ENCODE measurements at places on chromosomes 3 and 15. TPM values are rescaled to one million over a fixed set of nuclear protein-coding genes. Genes with fewer than 3 reads are reported as not detected.

The COLQ gene
- 1.6 TPM for total RNA-seq

The NMB gene
- 3.6 TPM for total RNA-seq

DNA sequence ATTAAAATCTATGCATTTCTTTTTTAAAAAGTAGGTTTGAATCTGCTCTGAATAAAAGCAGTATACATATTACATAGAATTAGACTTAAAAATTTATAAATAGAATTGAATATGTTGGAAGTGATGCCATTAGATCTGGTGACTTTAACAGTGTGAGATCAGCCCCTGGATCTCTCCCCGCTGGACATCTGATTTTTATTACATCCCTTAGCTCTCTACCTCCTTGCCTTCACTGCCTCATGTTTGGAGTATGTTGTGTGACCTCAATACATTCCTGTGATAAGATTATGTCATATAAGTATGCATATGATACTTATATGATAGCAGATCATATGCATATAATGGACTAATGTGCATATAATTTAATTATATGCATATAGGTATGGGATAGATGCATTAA is 643.4 kb upstream of the NR2F2 start:
- no peak for DNase-seq

The GPX1 gene
- total RNA-seq: 223 TPM

- no peak for DNase-seq
These were observed 16.3 kb upstream of the ATP10A start for GRCh38 chr15:25879438-25879837.

GRCh38 chr3:46670000-46670890 is 23.2 kb downstream of the ALS2CL start:
- no peak for DNase-seq

DNA sequence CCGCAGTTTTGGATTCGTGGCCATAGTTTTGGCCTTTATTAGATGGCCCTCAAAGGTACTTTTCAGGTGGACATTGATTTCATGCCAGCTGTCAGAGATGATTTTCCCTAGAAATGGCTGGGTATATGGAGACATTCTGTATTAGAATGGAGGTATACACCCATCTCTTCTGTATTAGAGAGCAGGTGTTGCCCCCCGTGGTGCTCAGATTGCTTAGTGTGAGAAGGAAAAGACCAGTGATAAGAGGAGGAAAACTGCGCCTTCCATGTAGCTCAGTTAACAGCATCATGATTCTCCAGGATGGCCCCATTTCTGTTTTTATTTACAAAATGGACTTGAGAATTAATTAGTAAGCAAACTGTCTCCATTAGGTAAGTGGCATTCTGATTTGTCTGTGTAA is 145.9 kb downstream of the IGF1R start:
- DNase-seq: no peak

DNA sequence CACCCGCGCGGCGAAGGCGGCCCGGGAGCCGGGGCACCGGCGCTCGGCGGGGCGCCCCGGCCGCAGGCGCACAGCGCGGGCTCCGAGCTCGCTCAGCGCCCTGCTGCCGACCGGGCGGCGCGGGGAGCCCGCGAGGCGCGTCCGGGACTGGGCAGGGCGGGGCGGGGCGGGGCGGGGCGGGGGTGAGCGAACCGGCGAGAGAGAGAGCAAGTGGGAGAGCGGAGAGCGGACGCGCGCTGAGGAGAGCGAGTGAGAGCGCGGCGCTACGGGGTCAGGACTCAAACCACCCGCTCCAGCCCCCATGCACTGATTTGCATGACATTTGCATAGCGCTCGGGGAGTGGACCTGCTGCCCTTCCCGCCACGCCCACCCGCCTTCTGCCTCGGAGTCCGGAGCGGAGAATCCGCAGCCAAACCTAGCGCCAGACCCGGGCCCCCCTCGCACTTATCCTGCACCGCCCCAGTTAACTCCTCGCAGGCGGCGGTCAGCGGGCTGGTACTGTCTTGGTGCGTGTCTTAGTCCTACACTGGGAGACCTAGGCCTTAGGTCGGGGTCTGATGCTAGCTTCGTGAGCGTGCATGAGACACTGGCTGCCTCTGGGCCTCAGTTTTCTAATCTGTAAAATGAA is at the start of gene MYLK:
TSS of gene MYLK (minus strand) at position 130 of the 629 bp plus-strand sequence. CDS start 90,491 bp downstream, outside the sequence.
- DNase-seq: no peak

DNA sequence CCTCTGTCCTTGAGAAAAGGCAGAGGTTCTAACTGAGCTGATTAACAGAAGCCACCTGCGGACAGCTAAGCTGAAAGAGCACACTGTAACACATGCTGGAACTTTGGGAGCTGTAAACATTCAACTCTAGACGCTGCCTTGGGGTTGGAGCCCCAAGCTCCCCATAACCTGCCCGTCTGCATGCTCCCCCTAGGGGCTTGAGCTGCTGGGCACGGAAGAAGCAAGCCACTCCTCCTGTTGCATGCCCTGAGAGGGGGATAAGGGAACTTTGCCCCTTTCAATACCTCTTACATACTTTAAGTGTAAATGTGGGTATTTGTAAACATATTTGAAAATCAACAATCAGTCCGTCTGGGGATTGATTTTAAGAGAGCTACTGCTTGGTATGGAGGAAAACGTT is 188.4 kb downstream of the ADAMTSL3 start:
- no peak for DNase-seq

DNA sequence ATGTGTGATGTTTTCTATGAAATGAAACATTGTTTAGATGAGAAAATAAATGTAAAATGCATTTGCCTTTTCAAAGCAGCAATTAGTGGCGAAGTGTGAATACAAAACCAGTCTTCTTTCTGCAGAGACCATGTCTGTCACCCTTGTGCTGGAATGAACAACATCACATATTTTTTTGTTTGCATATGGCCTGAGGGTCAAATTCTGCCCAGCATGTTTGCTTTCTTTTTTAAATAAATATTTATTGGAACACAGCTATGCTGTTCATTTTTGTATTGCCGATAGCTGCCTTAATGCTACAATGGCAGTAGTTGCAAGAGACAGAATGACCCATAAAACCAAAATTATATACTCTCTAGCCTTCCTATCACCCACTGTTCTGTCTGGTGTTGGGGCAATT is 75.3 kb upstream of the SNRPN start:
- no peak for DNase-seq

DNA sequence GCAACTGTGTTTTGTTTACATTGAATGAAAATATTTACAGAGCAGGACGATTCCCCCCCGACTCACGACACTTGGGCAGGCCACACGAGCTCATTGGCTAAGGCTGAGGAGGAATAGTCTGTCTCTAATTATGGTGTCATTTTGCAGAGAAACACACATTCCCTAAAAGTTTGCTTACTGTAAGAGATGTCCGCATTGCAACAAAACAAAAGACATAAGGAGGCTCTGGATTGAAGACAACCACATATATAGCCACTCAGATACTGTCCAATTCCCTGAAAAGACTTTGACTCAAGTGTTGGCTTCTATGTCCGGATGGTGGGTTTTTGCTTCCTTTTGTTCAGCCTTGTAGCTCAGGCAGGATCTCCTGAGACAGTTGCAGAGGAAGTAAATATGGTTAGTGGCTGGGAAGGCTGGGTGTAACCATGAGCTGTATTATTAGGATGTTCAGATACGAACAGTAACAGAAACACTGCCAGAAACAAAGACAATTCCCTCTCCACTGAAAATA is 170.4 kb downstream of the KLHL25 start:
- DNase-seq: no peak

DNA sequence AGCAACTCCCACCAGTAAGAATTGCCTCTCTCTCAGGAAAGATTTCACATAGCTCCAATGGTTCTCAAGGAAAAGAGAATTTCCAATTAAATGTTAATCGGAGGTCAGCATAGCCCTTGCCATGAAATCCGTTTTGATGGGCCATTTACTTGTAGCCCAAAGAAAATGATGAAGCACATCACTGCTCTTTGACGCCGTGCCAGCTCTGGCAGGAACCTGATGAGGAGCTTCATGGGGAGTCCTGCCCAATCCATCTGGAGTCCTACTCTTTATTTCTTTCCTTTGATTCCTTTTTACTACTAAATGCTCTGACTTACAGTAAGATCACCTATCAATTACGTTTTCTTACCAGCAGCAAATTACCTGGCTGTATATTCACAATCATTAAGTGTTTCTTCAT is 84.7 kb downstream of the FGF12 start:
- no peak for DNase-seq

- DNase-seq: no peak
These were observed 160.0 kb upstream of the PRICKLE2 start for GRCh38 chr3:64385277-64385676.

GRCh38 chr15:41655716-41656115 is 4.5 kb upstream of the MGA start:
- DNase-seq: no peak

GRCh38 chr15:83546512-83546888 is 99.4 kb downstream of the SH3GL3 start:
- no peak for DNase-seq

DNA sequence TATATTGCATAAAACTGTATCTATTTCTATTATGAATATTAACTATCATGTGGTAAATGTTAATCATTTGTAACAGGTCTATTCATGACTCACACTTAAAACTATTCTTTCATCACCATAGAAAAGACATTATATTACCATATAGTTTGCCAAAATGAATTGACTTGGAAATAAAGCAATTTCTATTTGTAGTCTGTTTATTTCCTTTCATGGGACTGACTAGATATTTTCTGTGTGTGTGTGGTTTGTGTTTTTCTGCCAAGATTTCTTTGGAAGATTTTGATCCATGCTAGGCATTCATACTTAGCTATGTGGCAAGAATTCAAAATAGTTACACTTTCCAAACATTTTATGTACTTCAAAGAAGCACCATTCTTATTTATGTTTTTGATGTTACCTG is 522.5 kb upstream of the AGTR1 start:
- no peak for DNase-seq

The NRG4 gene
- not detected for total RNA-seq

DNA sequence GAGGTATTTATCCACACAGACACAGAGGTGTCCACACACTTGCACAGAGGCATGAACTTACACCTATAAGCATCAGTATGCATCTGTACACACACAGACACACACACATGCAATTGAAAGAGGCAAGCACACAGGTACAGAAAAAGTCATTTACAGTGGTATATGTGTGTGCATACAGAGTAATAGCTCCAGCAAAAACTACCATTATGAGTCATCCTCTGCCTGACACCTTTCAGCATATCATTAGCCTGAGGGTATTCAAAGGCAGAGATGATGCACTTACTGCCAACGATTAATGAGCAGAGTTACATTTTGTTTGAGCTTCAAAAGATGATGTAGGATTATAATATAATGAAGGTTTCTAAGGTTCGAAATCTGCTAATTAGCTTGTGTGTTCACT is 100.3 kb upstream of the TPRG1 start:
- DNase-seq: no peak

Measured in CD8-positive, alpha-beta memory T cell (primary cell).